RWPE2 (cell line): ENCODE measurements at places on chromosomes 13 and 19.

DNA sequence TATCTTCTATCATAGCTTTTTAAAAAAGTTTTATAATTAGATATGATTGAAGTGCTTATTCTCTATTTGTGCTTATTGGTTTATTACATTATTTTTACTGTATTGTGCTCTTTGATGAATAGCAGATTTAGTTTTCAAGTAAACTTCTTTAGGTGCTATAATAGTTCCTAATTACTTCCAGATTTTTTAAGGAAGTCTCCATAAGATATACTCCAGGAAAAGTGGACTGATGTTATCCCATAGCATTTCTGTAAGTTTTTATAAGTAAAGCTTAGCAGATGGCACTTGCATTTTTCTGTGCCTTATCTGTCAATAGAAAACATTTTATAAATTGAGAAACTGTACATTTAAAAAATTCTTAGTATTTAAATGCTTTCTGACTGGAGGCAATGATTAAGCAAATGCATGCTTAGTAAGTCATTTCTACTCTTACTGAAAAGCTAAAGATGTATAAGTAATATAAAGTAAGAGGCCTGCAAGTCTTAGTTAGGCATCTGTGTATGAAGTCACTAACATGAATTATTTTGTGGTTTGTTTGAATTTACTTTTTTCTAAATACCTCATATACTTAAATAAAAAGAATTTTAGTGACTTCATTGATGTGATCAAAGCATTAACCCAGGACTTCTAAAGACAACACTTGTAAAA lies 182.8 kb downstream of the MAB21L1 start:
- no peak for DNase-seq

- no peak for DNase-seq
Measured at GRCh38 chr13:40340368-40341095, 325.9 kb downstream of the FOXO1 start.

- no peak for DNase-seq
Measured at GRCh38 chr13:80751854-80752253, 410.9 kb upstream of the SPRY2 start.

DNA sequence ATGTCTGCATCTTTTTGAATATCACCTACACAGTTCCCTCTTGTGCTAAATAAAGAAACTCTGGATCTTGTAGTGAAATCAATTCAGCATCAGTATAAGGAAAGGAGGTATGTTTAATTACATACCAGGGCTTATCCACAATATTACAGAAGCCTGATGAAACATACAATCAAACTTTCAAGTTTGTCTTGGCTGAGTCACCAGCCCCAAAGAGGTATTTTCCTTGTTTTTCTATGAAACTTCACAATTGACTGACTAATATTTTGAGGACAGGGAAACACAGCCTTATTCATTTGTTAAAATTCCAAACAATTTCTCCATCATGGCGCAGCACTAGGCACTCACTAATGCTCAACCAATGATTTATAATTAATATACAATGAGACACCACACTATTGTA lies 952.4 kb downstream of the PCDH17 start:
- DNase-seq: no peak

DNA sequence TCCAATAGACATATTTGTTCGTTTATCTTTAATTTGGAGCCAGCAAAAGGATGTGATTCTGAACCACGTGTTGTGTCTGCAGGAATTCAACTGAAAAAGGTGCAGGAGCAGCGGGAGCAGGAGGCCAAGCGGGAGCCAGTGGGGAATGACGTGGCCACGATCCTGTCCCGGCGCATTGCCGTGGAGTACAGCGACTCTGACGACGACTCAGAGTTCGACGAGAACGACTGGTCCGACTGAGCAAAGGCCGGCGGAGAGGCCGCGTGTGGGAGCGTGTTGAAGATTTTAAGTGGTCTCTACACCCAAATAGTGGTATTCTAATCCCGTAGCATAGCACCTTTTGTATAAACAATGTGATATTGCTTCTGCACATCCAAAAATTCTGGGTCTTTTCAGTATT lies 75.0 kb downstream of the GPR12 start:
- DNase-seq: no peak

GRCh38 chr19:21767065-21767800 lies at the start of gene ZNF100:
TSS of gene ZNF100 (minus strand) at chr19:21767579. CDS start at chr19:21767429, 150 bp downstream.
- DNase-seq: peak; percentile 85

DNA sequence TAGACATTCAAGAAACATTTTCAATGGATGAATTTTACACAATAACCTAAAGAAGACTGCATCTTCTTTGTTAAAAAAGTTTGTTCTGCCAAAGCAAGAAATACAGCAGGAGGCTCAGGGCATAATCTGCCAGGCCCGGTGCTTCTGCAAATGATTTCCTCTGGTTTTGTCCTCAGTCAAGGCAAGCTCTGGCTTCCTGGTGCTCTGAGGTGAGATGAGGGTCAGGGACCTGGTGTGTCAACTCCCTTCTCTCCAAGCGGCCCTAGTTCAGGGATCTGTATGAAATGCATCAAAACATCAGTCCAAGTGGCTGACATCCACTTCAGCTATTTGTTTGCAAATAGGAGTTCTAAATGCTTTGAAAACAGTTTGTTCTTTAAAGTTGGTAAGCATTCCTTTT lies 31.6 kb downstream of the LACC1 start:
- DNase-seq: no peak

DNA sequence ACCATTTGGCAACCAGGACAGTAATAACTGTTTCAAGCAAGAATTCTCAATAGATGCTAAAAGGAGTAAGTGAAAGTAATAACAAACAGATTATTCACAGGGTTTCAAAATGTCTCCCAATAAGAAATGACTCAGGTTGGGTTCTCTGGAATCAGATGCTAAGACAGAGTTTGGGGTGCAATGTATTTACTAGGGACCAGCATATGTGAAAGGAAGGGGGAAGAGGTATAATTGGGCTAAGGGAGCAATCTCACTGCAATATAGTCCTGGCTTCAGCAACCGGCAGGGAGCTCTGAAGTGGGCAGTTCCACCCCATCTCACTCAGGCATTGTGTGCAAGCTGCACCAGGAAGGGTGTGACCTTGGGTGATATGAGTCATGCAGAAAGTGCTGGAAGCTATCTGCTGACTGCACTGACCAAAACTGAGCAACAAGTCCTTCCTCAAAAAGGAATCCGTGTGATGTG lies 23.4 kb downstream of the ZDHHC20 start:
- no peak for DNase-seq

DNA sequence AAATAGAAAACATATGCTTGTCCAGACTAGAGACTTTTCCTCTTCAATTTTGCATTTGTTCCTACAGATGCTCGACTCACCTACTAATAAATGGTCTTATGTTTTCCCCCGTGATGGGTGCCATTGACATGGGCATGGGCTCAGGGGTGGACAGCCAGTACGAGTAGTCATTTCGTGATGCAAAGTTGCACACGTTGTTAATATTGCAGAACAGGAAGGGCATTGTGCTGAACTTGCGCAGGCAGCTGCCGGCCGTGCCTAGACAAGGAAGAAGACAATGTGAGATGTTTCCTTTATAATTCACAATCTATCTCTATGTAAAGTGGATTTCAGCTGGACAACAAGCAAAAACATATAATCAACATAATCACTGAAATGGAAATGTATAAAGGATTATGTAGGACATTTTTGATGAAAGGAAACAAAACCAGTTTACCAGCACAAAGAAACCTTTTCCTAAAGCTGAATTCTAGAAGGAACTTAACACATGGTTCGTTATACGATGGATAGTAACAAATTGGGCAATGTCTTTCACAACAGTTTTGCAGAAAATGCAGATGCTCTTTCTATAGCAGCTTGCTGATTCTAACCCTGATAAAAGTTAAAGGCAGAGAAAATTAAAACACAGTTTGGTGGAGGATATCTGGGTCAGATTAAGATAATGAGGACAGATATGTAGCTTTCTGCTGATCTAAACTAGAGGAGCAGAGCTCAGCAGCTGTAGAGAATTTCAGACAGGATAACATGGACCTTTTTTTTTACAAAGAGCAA lies 145.7 kb downstream of the COL4A1 start:
- DNase-seq: no peak

GRCh38 chr19:1907563-1908363 lies 2.6 kb downstream of the ADAT3 start:
- no peak for DNase-seq

DNA sequence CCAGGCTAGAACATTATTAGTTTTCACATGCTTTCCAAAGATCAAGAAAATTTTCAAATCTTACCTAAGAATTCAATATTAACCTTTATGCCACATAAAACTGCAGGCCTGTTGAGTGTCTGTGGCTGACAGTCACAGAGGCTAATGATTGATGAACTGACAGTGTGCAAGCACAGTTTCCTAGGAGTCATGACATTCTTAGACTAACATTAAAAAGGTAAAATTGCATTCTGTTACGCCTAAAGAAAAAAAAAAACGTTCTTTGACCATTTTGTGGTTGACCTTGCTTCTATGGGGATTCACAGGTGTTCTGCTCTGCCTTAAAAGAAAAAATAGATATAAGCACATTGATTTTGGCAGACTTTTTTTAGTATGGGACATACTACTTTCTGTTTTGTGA lies 1776.2 kb downstream of the PCDH9 start:
- DNase-seq: no peak

DNA sequence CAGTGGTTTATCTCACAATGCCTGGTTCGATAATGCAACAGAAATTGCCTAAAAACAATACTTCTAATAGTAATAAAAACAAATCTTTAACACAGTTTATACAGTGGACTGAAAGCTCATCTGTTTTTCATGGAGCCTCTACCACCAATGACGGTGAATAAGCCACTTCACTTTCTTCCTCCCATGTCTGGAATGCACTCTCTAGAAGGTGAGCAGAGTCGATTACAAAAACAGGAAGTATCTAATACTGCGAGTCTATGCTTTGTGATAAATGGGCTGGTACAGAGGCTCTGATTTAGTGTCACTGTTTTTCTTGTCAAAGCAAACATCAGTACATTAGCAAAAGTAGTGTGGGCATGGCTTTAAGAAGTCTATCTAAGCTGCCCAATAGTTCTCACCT lies 1348.6 kb upstream of the SLC10A2 start:
- DNase-seq: no peak

GRCh38 chr19:56562766-56563165 lies 4.5 kb upstream of the ZNF470 start:
- DNase-seq: no peak

DNA sequence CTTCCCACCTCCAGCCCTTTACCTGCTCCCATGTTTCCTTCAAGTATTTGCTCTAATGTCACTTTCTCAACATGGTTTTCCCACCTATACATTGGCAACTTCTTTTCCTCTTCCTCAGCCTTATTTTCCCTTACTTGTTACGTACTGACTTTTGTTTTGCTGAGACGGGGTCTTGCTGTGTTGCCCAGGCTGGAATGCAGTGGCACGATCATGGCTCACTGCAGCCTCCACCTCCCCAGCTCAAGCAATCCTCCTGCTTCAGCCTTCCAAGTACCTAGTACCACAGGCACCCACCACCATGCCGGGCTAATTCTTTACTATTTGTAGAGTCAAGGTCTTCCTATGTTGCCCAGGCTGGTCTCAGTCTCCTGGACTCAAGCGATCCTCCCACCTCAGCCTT lies 5.0 kb downstream of the PRODH2 start:
- no peak for DNase-seq

GRCh38 chr19:17748884-17749638 lies 2.2 kb upstream of the FCHO1 start:
- no peak for DNase-seq

GRCh38 chr19:7851623-7852500 lies 21.8 kb downstream of the EVI5L start:
- peak; percentile 42 for DNase-seq

- DNase-seq: no peak
Measured at GRCh38 chr13:74288361-74288911, 154.2 kb upstream of the KLF12 start.

DNA sequence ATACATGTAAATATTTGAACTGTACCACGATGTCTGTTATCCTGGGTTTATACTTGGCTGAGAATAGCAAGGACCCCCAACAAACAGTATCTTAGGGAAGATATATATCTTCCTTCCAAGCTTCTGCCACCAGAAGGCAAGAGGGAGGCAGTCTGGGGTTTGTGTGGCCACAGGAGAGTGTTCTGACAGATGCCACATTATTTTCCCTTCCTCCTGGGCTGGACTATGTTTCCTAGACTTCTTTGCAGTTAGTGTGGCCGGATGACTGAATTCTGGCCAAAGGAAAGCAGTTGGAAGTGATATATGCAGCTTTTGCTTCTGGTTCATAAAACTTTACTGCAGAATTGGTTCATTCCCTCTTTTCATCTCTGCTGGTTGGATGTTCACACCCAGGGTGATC lies 39.9 kb upstream of the TMTC4 start:
- DNase-seq: no peak

GRCh38 chr13:88071371-88071770 lies 400.2 kb downstream of the SLITRK5 start:
- DNase-seq: no peak

DNA sequence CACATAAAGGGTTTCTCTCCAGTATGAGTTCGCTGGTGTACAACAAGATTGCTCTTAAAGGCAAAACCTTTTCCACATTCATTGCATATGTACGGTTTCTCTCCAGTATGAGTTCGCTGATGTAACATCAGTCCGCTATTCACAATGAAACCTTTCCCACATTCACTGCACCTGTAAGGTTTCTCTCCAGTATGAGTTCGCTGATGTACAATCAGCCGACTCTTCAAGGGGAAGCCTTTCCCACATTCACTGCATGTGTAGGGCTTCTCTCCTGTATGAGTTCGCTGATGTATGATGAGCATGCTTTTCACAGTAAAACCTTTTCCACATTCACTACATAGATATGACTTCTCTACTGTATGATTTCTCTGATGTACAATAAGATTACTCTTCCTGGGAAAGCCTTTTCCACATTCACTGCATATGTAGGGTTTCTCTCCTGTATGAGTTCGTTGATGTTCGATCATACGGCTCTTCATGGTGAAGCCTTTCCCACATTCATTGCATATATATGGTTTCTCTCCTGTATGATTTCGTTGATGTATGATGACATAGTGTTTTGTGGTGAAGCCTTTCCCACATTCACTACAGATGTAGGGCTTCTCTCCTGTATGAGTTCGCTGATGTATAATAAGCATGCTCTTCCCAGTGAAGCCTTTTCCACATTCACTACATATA lies 6.0 kb upstream of the ZNF614 start:
- DNase-seq: no peak

GRCh38 chr19:57406516-57407123 lies 4.3 kb upstream of the ZNF17 start:
- DNase-seq: no peak

- DNase-seq: no peak
Measured at GRCh38 chr13:68690567-68690966, 1417.1 kb upstream of the ATXN8OS start.
